ENCODE measurements at places on chromosomes 7 and 10.

GRCh38 chr10:8245814-8246142, 191.3 kb downstream of the GATA3 start:
- DNase-seq, result no peak

GRCh38 chr10:25954851-25955250, 20.8 kb downstream of the MYO3A start:
- no peak for DNase-seq

GRCh38 chr7:157851501-157852067, 514.8 kb downstream of the DNAJB6 start:
- peak; percentile 74 for DNase-seq

GRCh38 chr7:87218796-87219544, 562 bp downstream of the TMEM243 start:
- DNase-seq, result peak; percentile 74

DNA sequence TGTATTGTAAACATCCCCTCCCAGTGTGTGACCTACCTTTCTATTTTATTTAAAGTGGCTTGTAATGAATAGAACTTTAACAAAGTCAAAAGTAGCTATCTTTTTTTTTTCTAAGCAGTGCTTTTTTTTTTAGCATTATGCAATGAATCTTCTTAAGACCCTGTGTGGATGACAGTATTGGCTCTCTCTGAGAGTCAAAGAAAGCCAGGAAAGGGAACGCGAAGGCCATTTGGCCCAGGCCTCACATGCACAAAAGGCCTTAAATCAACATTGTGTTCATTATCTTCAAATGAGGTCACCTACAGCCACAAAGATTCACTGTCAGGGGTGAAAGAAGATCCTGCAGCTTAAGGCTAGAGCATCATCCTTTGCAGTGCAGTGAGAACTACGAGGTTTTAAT, 721.5 kb downstream of the GRID1 start:
- DNase-seq, result peak; percentile 8

DNA sequence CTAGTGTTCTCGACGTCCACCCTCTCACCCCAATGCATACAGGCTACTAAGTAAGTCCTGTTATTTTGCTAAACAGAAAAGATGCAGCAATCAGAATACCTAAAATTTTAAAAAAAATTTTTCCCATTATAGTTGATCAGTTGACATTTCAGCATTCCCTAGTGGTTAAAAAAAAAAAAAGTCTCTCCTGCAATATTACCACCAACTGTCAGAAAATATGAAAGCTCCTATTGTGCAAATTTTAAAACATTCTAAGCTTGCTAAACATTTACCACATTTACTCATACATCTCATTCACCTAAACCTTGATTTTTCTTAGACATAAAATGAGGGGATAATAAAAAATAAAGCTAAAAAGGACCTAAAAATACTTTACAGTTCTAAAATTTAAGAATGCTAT, 165.6 kb downstream of the AVL9 start:
- DNase-seq, result no peak

GRCh38 chr7:91717681-91718470, 162.6 kb downstream of the MTERF1 start:
- no peak for DNase-seq

DNA sequence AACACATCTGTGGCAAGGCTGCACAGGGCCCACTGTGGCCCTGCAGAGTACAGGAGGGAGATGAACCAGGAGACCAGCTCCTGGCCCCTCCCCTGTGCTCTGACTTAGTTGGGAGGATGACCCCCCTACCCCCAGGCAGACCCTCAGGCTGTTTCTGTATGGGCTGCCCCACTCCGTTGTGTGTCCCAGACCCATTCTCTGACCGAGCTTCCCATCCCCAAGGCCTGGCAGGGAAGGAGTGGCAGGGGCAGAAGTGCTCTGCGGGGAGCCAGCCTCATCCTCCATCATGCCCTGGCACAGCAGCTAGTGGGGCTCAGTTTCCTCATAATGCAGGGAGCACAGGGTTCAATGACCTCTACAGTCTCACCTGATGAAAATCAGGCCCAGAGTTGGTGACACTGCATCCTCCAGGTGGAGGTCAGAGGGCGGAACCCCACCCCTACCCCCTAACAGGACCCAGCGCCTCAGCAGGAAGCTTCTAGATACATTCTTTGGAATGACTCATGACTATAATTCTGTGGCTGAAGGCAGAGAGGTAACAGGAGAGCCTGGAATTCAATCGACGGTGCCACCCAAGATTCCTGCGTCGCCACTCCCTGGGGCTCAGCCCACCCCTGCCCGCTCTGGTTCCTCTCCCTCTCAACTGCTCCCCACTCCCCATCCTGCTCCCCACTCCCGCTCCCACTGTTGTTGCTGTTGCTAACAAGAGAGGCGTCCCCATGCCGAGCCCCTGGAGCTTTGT, 18.2 kb downstream of the PODXL start:
- no peak for DNase-seq

- no peak for DNase-seq
These were observed 1228.6 kb upstream of the SORCS1 start for GRCh38 chr10:108393089-108393488.

GRCh38 chr7:135285547-135286233, 52.1 kb downstream of the STRA8 start:
- no peak for DNase-seq

DNA sequence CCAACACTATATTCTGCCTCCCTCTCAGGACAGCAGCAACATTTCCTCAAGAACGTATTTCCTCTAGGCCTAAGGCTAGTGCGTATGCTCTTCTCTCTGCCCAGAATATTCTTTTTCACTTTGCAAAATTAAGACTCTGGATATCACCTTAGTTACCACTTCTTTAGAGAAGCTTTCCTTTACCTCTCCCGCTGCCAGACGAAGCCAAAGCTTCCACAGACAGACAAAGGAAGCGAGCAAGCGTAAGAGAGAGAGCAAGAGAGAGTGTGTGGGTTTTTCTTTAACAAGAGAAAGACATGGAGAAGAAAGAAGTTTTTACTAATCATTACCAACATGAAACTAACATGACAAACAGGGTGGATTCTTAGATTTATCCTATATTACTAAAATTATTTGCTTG, 64.1 kb downstream of the P4HA1 start:
- DNase-seq, result no peak

GRCh38 chr10:103958996-103959395, 7.9 kb upstream of the SLK start:
- DNase-seq, result no peak

GRCh38 chr10:23035569-23035968, 59.8 kb upstream of the MSRB2 start:
- DNase-seq, result no peak

DNA sequence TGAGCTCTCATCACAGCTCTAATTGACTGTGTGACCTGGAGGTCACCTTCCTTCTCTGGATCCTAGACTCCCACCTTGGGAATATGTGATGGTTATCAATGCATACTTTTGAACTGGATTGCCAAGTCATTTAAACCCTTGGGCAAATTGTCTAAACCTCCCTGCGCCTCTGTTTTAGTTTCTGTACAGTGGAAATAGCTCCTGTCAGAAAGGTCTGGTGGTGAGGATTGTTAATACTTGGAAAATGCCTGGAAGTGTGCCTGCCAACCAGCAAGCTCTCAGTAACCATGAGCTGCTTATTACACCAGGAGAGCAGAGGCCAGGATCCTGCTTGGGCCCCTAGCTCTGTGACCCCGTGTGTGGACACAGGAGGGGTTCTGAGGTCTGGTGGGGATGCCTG, 108.7 kb upstream of the PPIF start:
- no peak for DNase-seq

DNA sequence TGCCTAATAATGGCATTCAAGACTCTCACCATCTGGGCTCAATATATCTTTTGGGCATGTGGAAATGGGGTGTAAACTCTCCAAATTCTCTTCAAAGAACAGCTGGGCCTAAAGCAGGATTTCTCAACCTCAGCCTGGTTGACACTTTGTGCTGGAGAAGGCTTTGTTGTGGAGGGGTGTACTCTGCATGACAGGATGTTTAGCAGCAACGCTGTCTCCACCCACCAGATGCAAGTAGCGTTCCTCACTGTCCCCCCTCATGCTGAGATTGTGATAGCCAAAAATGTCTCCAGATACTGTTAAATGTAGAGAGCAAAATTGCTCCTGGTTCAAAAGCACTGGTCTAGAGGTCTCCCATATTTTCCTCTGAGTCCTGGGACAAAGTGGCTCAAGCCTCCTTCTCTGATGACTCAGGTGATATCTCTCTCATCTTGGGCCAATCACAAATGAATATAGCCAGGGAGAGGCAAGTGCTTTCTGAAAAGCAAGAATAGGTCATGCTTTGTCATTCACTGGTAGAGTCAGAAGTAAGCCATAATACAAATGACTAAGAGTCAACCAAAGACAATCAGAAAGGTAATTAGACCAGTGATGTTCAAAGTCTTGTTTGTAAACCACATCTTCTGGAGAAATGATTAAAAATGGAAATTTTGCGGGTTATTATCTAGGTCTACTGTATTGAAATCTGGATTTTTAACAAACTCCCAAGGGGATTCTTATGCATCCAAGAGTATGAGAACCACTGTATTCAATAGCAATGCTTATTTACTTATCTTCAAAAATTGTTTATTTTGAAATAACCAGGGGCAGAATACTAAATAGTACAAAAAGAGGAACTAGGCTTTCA, 330.8 kb downstream of the PTEN start:
- no peak for DNase-seq

GRCh38 chr7:80047032-80047431, 87.6 kb upstream of the GNAI1 start:
- no peak for DNase-seq

GRCh38 chr10:119782981-119783664, 57.3 kb downstream of the INPP5F start:
- DNase-seq, result no peak

DNA sequence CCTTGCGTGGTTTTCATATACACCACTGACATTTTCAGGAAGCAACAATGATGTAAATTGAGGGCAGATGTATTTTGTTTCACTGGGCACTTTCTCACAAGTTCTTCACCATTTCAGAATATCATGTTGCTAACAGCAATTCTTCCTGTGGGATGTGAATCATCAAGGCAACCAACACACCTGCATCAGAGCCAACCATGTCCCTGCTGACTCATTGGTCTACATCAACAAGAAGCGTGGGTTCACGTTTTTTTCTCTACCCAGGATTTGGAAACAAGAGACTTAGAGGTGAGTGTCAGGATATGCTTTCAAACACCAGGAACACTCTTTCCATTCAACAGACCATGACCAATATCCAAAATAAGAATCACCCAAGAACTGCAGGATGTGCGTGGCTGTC, 203.9 kb downstream of the TEX36 start:
- no peak for DNase-seq

DNA sequence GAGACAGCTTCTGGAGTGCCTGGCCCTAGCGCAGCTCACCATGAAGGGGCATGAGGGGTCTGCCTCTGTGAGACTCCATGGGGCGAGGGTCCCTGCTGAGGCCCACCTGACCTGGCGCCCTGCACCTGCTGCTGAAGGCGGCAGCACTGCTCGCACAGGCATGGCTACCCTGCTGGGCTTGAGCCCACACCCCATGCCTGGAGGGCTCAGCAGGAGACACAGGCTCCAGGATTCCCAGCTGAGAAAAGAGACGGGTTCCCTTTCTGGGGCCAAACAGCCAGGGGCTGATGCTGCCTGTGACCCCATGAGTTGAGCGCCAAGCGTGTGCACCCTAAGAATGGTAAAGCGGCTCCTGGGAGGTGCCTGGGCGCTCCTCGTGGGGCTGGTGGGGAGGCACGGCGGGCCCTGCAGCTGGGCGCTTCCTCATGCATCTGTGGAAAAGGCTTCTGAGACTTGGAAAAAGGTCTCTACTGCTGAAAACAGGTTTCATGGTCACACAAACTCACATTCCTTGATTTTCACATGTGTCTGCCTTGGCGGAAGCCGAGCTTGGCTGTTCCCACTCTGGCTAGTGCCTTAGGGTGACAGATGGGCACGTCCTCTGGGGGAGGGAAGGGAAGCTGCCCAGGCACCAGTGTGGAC, 233.4 kb downstream of the ZMYND11 start:
- DNase-seq, result no peak

GRCh38 chr7:76047811-76048667, at the start of the genes MDH2 and STYXL1:
Gene MDH2, plus strand, starts transcription at chr7:76048106. Its CDS starts 55 bp downstream, at chr7:76048161.
Gene STYXL1, minus strand, starts transcription at chr7:76048000. Its CDS starts 17,477 bp downstream, at chr7:76030523.
- peak; percentile 95 for DNase-seq

DNA sequence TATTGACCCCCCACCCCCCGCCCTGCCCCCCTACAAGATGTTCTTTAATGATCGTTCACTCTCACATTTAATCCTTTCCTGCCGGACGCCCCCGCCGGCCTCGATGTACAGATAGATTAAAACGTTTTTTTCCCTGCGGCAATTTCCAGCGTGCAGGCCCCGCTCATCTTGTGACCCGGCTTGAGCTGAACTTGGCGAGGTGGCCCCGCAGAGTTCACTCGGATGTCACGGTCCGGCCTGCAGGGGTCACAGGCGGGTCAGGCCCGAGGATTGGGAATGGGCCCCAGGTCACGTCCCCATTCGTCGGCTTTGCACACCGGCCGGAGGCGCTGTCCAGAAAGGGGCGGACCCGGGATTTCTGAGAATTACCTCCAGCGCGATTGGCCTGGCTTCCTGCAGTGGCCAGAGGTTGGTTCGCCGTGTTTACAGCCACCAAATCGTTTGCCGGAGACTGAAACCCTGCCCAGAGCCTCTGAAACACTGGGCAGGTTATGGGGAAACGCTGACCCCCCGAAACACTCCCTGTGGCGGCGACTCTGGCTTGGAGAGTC, 1.9 kb upstream of the CYP26A1 start:
- DNase-seq, result peak; percentile 61

- peak; percentile 51 for DNase-seq
These were observed 112.6 kb downstream of the PRKAG2 start for GRCh38 chr7:151764056-151764920.

GRCh38 chr10:49398986-49399385, 3.1 kb upstream of the DRGX start:
- peak; percentile 22 for DNase-seq

- DNase-seq, result no peak
These were observed 6.1 kb downstream of the NPY start for GRCh38 chr7:24290004-24290641.

DNA sequence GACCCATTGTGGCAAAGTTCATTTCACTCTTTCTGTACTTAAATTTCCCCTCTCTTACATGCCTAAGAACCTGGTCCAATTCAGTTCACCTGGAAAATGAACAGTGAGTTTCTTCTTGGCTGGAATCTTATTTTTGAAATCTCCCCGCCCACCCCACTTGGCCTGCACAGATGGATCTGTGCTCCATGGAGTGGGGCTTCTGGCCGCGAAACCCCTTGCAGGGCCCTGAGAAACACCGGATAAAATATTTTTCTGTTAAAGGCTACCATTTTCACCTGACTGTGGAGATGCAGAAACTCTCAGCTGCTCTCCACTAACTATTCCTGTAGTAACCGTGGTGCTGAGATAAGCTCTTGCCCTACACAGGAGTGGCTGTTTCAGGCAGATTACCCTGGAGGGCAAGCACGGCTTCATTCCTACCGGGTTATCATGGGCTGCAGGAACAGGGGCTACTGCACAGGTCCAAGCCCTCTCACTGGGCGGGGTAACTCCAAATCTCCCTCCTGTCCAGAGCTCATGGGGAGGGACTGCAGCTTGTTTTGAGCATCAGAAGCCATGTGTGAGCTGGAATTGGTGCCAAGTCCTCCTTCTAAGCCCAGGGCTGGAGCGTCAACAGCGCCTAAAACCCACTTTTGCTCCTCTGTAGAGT, 118.9 kb downstream of the PRPF18 start:
- DNase-seq, result no peak

DNA sequence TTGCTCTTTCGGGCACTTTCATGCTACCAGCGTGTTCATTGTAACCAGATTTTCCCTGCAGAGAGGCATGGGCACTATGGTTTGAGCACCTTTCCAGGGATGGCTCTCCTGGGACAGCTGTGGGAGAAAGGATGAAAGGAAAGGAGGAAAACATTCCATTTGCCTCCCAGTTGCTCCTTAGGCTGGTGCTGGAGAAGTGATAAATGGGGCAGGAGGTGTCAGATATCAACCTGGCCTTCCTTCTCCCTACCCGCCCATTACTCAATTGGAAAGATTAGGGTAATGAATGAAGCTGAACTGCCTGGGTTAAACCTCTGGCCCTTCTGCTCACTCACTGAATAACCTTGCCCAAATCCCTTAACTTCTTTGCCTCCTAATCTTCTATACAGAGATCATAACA, 228.4 kb downstream of the PLXNA4 start:
- DNase-seq, result no peak

All from left forelimb (tissue), 1 donor.